ENCODE measurements at places on chromosomes 2 and 18. TPM values are rescaled to one million over a fixed set of nuclear protein-coding genes. Genes with fewer than 3 reads are reported as not detected.

DNA sequence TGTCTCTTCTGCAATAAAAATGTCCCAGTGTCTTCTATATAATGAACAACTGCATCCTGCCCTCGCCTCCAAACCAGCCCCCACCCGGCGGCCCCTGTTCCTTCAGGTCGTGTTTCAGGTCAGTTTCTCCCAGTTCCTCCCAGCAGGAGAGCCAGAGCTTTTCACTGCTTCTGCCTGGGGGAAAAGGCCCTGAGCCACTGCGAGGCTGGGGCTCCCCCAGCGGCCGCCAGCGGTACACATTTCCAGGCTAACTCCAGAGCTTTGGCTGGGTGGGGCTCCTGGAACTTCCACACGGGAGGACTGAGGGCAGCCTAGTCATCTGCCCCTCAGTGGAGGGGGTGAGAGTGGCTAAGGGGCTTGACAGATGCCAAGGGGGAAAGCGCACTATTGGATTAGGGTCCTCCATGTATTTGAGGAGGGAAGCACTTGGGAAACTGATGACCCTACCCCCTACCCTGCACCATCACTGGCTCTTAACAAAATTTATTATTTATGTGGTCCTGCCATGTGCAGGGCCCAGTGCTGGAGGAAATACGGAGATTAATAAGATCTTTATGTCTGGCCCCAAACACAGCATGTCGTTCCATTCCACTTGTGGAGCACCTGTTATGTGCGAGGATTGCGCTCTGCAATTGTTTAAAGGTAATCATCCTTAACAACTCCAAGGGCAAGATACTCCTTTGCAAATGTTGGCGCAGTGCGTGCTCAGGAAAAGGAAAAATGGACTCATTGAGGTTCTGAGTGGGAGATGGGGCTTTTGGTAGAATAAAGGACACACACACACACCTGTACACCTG is 17.3 kb upstream of the CYS1 start:
- no peak overlapping the region for H3K27ac ChIP-seq
- H3K4me1 ChIP-seq: peaks cover 28% of the 10 kb centered on the region
- H3K27me3 ChIP-seq: no peaks in the 10 kb centered on the region
- H3K36me3 ChIP-seq: no peaks in the 10 kb centered on the region
- no peak overlapping the region for H3K4me3 ChIP-seq

ADD2 gene
- total RNA-seq: 122 TPM

- H3K27me3 ChIP-seq: no peaks in the 10 kb centered on the region
- no peak for DNase-seq
- no peak overlapping the region for H3K27ac ChIP-seq
- H3K36me3 ChIP-seq: no peaks in the 10 kb centered on the region
Measured at GRCh38 chr2:63225964-63226686, 175.5 kb downstream of the OTX1 start.

MEP1B gene
- total RNA-seq: 0.11 TPM

DNA sequence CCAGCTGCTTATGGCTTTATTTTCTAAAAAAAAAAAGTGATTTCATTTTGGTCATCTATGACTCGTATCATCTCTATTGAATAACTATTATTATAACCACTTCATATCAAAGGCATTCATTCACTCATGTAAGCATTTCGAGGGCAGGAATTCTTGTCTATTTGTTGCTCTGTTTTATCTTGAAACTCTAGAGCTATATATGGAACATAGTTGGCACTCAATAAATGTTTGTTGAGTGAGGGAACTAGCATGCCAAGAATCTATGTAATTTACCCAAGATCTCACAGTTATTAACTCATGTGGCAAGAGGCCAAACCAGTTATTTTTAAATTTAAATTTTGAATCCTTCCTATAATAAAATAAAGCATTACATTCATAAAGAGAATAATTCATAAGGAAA is 470.1 kb downstream of the TMX3 start:
- H3K4me3 ChIP-seq: no peak overlapping the region
- H3K4me1 ChIP-seq: no peaks in the 10 kb centered on the region
- H3K27ac ChIP-seq: no peak overlapping the region
- no peak for DNase-seq
- H3K27me3 ChIP-seq: no peaks in the 10 kb centered on the region

IGFBP5 gene
- total RNA-seq: 292 TPM

DNA sequence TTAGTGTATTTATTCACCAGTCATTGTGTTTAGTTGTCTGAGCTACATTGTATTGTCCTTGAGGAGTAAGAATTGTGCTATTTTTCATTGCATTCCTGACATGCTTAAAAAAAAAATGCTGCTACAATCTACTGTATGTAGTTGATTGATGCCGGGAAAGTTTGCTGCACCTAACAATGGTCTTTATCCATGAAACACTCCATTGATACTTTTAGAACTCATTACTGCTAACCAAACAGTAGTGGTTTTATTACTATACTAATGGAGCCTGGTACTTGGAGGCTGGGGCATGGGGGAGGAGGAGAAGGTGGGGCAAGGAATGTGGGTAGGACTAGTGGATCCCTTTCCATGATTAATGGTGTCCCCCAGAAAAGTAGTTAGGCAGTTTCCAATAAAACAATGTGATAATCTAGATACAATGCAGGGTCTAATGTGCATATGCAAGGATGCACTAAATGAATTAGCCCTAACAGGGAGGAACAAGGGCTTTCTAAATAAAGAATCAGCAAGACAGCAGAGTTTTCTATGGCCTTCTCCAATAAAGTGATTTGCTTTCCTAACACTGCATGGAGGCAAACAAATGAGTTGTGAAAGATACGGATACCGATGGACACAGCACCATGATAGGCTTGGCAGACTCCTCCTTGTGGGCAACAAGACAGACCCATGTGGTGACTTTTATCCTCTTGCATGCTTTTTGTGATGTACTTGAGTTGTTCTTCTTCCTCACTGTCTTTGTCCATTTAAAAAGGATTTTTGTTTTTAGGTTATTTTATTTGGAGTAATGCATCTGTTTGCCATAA is 78.5 kb downstream of the FMNL2 start:
- peaks cover 6% of the 10 kb centered on the region for H3K4me1 ChIP-seq
- H3K36me3 ChIP-seq: no peaks in the 10 kb centered on the region
- no peak overlapping the region for H3K4me3 ChIP-seq
- DNase-seq: no peak
- H3K27ac ChIP-seq: peak overlapping the region; percentile 3

- DNase-seq: peak; percentile 70
- no peaks in the 10 kb centered on the region for H3K27me3 ChIP-seq
- peak overlapping the region; percentile 99 for H3K27ac ChIP-seq
- peaks cover 13% of the 10 kb centered on the region for H3K4me1 ChIP-seq
- H3K4me3 ChIP-seq: peak overlapping the region; percentile 93
Measured at GRCh38 chr2:229921101-229921891, 513 bp downstream of the TRIP12 start.

DNA sequence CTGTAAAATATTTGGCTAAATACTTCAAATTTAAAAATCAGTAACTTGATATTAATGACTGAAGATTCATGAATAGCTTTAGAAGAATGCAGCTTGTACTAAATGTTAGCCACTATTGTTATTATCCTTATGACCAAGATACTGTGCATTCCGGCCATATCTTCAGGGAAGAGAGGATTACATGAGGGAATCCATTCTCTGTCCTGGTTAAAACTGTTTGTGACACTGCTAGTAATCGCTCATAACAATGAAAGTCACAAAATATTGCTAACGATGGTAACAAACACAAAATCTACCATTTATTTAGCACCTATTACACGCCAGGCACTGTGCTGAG is 217.7 kb downstream of the PRKCE start:
- no peak overlapping the region for H3K27ac ChIP-seq
- no peaks in the 10 kb centered on the region for H3K4me1 ChIP-seq
- H3K36me3 ChIP-seq: no peaks in the 10 kb centered on the region
- H3K4me3 ChIP-seq: no peak overlapping the region
- H3K27me3 ChIP-seq: no peaks in the 10 kb centered on the region

GRCh38 chr2:234308813-234309195 is 188.1 kb downstream of the ARL4C start:
- H3K36me3 ChIP-seq: no peaks in the 10 kb centered on the region
- H3K27me3 ChIP-seq: no peaks in the 10 kb centered on the region
- no peak overlapping the region for H3K27ac ChIP-seq

DNA sequence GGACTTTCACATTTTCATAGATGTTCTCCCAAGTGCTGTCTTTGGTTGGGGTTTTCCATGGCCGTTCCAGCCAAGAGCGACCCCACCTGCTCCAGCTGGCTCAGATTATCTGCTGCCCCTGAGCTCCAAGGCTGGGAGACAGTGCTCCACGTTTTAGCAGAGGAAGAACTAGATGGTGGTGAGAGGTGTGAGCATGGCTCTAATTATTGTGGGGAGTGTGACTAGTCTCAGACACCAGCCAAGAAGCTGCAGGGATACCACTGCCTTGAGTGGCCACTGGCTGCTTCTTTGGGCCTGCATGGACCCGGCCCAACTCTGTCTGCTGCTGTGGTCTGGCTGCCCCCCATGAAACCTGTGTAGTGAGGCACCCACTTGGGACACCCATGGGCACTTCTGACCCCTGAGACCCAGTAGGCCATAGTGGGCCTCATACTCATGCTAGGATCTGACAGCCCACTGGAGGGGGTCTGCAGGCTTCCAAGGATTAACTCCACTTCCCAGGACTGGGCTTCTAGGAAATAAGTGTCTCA is 2.8 kb upstream of the NCL start:
- no peak overlapping the region for H3K27ac ChIP-seq
- no peak for DNase-seq
- H3K4me1 ChIP-seq: peaks cover 12% of the 10 kb centered on the region
- H3K27me3 ChIP-seq: no peaks in the 10 kb centered on the region

- H3K4me1 ChIP-seq: peaks cover 4% of the 10 kb centered on the region
- no peak overlapping the region for H3K4me3 ChIP-seq
- H3K27me3 ChIP-seq: no peaks in the 10 kb centered on the region
- no peak for DNase-seq
Measured at GRCh38 chr18:21456428-21457178, 143.9 kb downstream of the ESCO1 start.

DNA sequence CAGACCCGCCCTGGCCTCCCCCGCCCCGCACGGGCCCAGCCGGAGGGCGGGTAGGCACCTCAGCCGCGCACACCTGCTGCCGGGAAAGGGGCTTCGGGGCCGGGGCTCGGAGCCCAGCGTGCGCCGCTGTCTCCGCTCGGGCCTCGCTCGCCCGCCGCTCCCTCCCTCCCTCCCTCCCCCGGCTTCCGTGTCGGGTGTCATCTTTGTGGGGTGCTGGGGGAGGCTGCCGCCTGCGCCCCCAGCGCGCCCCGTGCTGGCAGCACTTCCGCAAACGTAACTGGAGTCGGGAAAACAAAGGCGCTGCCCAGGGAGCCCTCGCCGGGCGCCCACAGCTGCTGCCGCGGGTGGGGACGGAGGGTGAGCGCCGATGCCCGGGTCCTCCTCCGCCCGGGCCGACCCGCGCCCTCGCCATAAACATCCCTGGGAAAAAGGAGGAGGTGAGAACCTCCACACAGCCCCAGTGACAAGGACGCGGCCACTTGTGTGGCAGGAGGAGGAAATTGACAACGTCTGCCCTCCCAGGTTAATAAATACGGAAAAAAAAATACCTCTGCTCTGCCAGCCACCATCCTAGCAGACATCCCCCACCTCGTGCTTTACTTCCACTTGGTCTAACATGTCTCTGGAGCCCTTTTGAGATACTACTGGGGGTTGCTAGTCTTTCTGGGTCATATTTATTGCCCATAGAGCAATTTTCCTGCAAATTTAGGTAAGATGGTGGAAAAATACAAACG is 550 bp downstream of the MFSD6 start:
- no peak overlapping the region for H3K27ac ChIP-seq
- H3K4me1 ChIP-seq: peaks cover 8% of the 10 kb centered on the region
- H3K36me3 ChIP-seq: no peaks in the 10 kb centered on the region
- H3K4me3 ChIP-seq: peak overlapping the region; percentile 61
- peak; percentile 79 for DNase-seq

CERS6 gene
- total RNA-seq: 81.0 TPM

DNA sequence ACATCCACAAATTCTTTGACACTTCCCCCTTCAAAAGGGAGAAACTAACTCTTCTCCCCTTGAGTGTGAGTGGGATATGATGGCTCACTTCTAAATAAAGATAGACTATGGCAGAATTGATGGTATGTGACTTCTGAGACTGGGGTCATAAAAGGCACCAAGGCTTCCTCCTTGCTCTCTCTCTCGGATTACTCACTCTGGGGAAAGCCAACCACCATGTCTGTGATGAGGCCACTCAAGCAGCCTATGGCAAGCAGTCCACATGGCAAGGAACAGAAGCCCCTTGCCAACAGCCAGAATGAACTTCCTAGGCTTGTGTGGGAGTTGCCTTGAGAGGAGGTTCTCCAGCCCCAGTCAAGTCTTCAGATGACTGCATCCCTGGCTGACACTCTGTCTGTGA is 43.6 kb downstream of the KIAA2012 start:
- no peak overlapping the region for H3K4me3 ChIP-seq
- no peak overlapping the region for H3K27ac ChIP-seq
- no peaks in the 10 kb centered on the region for H3K4me1 ChIP-seq
- DNase-seq: no peak

DNA sequence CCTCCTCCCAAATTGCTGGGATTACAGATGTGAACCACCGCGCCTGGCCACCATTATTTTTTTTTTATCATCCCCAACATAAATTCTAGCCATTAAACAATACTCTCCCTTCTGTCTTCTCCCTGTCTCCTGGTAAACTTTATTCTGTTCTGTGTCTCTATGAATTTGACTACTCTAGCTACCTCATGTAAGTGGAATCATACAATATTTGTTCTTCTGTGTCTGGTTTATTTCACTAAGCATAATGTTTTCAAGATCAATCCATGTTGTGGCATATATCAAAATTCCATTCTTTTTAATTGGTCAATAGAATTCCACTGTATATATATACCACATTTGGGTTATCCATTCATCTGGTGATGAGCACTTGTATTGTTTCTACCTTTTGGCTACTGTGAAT is 71.6 kb downstream of the MCFD2 start:
- no peaks in the 10 kb centered on the region for H3K27me3 ChIP-seq
- DNase-seq: no peak
- H3K4me3 ChIP-seq: no peak overlapping the region
- peaks cover 3% of the 10 kb centered on the region for H3K36me3 ChIP-seq

DNA sequence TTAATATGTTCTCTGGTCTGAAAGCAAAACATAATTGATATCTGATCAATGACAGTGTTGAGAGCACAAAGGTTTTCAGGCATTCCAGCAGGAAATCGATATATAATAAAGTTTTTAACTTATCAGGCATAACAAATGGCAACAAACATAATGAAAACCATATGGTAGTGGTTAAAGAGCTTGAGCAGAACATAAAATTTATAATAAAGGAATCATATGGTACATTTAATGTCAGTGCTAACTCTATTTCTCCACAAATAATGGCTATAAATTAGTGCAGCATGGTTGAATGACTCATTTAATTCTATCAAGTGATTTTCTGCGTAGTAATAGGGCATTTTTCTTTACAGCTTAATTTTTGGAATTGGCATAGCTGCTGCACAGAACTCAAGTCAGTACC is 306.2 kb downstream of the FSIP2 start:
- H3K27ac ChIP-seq: no peak overlapping the region
- H3K4me3 ChIP-seq: no peak overlapping the region
- DNase-seq: no peak
- H3K36me3 ChIP-seq: no peaks in the 10 kb centered on the region
- H3K27me3 ChIP-seq: no peaks in the 10 kb centered on the region

GRCh38 chr18:27564066-27564465 is 379.0 kb upstream of the CHST9 start:
- H3K4me1 ChIP-seq: no peaks in the 10 kb centered on the region
- H3K27me3 ChIP-seq: no peaks in the 10 kb centered on the region
- no peaks in the 10 kb centered on the region for H3K36me3 ChIP-seq
- no peak overlapping the region for H3K27ac ChIP-seq
- no peak for DNase-seq

All from spinal cord (tissue), 10 donors.